ENCODE measurements at places on chromosomes 4 and X.

GRCh38 chrX:19866626-19867410 is 20.6 kb downstream of the SH3KBP1 start:
- DNase-seq: no peak

- no peak for DNase-seq
Observed at GRCh38 chr4:16707874-16708273, 190.6 kb downstream of the LDB2 start.

DNA sequence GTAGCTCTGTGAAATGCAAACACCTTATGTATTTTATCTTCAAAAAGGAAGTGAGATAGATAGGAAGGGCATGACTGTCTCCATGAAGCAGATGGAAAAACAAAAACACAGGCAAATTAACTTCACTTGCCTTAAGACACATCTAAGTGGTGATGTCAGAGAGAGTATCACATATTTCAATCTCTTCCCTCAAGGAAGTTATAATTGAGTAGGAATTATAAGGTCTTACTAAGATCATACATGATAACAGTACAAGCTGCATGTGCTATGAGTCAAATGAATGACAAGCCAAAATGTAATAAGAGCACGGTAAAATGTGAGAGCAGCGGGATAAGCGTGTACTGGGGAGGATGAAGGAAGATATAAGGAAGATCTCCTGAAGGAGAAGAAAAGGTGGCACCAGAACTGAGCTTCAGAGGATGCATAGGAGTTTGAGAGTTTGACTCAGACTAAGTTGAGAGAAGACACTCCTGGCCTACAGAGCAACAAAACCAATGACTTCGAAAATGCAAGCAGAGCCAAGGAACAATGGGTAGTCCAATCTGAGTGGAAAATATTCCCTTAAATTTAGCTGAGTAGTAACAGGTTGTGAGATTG is 43.3 kb upstream of the GALNT7 start:
- no peak for DNase-seq

DNA sequence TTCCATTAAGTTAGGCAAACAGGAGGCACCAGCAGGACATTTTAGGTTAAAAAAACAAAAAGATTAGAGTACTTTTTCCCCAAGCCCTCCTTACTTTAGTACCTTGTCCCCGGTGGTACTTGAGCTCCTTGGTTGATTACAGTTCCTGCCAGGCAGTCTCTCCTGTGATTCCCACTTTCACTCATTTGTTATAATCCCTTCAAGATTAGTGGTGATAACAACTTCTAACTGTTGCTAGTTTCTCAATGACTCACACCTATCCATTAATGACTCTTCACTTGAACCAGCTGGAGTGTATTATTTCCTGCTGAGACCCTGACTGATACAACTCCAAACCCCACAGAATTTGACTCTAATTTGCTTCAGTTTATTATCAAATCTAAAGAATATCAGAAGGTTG is 765.0 kb upstream of the DIAPH2 start:
- DNase-seq: no peak

DNA sequence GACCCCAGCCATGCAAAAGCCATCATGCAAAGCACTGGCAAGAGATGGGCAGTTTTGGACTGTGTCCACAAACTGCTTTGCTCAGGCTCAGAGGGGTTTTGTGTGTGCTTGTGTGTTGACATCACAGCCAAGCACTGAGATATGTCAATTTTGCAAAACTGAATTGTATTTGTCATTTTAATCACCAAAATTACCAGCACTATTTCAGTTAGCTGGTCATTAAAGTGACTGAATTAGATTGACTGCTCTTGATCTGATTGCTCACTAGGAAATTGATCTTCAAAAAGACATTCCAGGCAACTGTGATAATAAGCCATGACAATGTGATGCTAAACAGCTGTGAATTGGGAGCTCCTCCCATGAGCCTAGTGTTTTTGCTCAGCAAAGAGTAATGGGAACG is 337.3 kb upstream of the GNPDA2 start:
- DNase-seq: no peak

- DNase-seq: no peak
Observed at GRCh38 chr4:53563824-53564223, 27.5 kb downstream of the LNX1 start.

- no peak for DNase-seq
Observed at GRCh38 chr4:75144475-75144874, 211.6 kb downstream of the PARM1 start.

- no peak for DNase-seq
Observed at GRCh38 chr4:3386526-3386925, 55.2 kb upstream of the HGFAC start.

- DNase-seq: no peak
Observed at GRCh38 chr4:176052744-176053143, 12.9 kb upstream of the WDR17 start.

DNA sequence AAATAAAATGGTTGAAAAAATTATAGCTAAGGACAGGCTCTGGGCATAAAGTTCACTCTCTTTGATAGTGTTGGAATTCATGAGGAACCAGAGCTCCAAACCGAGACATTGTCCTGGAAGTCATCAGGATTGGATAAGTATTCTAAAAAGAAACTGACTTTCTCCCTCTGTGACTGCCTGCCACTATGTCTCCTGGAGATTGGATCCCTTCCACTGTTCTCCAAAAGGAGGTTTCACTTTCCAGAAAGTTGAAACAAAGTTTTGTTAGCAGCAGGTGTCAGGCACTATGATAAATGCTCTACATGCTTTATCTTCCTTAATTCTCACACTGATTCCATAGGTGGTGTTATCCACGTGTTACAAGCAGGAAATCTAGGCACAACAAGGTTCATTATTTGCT is 16.8 kb downstream of the BANK1 start:
- no peak for DNase-seq

GRCh38 chrX:119067023-119067739 is 5.6 kb upstream of the CT47C1 start:
- DNase-seq: no peak

GRCh38 chr4:184514121-184514988 is 40.0 kb upstream of the IRF2 start:
- DNase-seq: no peak

- DNase-seq: no peak
Observed at GRCh38 chrX:73447311-73447794, 500 bp downstream of the CDX4 start.
